Activated naive CD8-positive, alpha-beta T cell treated with anti-CD3 and anti-CD28 coated beads, Interleukin-2, amount 10 ng/mL, durations not matched to agents 7 days and 5 days (primary cell): ENCODE measurements at places on chromosomes 16 and 17. TPM values are rescaled to one million over a fixed set of nuclear protein-coding genes. Genes with fewer than 3 reads are reported as not detected.

Gene TBX6
- 3.0 TPM for total RNA-seq

Gene SSTR5
- total RNA-seq: not detected

Gene SLC52A1
- 1.4 TPM for total RNA-seq

Gene PIK3R6
- total RNA-seq: 15.8 TPM

Gene ABCA6
- total RNA-seq: 0.14 TPM

Gene TPPP3
- total RNA-seq: not detected

Gene CETP
- not detected for total RNA-seq

Gene RGS11
- not detected for total RNA-seq

Gene KREMEN2
- total RNA-seq: 0.36 TPM

- no peak for DNase-seq
Observed at GRCh38 chr16:46783800-46784199, 35.7 kb upstream of the MYLK3 start.

GRCh38 chr16:47065766-47066688, 77.7 kb downstream of the NETO2 start:
- DNase-seq: no peak

DNA sequence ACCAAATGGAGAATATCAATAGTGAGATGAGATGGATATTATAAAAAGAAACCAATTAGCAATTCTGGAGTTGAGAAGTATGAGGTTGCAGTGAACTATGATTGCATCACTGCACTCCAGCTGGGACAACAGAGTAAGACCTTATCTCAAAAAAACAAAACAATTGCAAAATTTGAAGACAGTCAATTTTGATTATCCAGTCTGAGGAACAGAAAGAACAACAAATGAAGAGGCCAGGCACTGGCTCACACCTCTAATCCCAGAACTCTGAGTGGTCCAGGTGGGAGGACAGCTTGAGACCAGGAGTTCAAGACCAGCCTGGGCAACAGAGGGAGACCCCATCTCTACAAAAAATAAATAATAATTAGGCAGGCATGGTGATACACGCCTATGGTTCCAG, 35.0 kb downstream of the USP32 start:
- DNase-seq: no peak

GRCh38 chr17:32492648-32493289, 6.0 kb downstream of the CDK5R1 start:
- DNase-seq: no peak

GRCh38 chr17:41777574-41778188, 8.8 kb downstream of the JUP start:
- no peak for DNase-seq

DNA sequence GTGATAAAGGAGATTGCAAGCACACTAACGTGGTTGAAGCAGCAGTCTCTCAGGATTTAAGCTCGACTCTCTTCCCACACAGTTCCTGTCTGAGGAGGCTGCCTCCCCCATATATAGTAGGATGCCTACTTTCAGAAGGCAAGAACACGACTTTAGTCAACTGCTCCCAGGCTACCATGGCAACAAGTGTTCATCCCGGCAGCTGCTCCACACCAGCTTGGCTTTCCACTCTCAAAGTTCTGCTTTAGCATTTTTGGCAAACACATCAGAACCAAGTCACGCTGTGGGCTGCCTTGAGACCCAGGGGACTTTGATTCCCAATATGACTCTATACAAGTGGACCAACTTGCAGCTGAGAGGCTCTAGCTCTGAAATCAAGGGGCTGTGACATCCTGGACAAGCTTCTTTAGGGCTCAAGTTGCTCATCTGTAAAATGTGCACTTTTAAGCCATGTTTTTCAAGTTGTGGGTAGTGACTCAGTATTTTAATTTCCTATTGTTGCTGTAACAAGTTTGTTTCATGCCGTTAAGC, 16.5 kb downstream of the ZP2 start:
- DNase-seq: no peak

DNA sequence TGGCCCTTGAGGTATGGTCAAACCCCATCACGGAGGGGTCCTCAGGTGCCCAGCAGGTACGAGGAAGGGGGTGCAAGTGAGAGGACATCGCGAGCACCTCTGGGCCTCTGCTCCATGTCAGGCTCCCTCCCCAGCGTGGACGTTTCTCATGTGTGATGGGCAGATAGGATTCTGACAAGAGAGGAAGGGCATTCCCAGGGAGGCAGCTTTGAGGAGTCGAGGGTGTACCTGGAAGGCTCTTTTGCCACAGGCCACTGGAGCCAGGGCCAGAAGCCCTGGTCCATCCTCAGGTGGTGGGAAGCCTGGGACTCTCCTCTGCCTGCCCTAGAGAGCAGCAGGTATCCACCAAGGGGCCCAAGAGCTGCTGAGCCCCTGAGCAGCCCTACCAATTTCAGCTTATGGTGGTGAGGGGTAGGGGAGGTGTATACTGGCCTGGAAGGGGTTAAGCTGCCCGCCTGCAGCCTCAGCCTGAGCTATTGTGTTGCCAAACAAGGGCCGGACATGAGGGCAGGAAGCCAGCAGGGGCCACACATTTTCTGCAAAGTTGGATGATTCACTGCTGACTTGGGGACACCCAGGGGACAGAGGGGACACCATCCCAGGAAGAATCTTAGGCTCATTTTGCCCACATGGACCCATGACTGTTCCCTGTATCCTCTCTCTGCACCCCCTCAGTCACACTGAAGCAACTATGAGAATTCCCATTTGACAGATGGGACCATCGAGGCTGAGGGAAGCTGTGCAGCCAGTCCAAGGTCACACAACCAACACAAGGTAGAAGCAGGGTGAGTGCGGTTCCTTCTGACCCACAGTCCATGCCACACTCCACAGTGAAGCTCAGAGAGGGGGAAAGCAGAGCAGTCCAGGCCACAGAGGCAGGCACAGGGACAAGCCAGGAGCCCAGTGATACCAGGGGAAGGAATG, 1.7 kb downstream of the CDH5 start:
- no peak for DNase-seq

- DNase-seq: no peak
Observed at GRCh38 chr16:54076006-54076504, 210.5 kb downstream of the IRX3 start.

DNA sequence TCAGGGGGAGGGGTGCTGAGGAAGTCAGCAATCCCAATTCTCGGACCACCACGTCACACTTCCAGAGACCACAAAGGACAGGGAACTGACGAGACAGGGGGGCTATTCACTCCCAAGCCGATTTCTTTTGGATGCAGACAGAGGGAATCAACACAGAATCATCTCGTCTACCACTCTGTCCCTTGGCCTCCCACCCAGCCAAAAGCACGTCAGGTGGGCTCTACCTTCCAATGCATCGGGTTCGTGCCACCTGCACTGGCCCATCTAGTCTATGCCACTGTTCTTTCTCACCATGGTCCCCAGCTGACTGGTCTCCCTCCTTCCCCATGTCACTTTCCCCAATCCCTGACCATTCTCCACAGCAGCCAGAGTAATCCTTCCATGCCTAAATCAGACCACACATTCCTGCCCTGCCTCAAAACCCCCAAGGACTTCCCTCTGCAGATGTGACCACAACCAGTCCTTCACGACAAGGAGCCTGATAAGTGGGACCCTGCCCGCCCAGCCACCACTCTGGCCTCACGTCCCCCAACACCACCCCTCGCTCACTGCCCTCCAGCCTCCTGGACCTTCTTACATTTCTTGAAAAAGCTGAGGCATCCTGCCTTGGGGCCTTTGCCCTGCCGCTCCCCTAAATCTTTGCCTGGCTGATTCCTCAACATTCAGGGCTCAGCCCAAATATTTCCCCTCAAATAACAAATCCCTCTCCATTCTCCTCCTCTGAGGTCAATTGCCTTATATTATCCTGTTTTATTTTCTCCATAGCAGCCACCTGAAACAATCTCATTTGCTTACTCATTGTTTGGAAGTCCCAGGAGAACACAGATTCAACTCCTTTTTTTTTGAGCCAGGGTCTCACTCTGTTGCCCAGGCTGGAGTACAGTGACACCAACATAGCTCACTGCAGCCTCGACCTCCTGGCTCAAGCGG, 70.4 kb downstream of the IL21R start:
- DNase-seq: no peak

DNA sequence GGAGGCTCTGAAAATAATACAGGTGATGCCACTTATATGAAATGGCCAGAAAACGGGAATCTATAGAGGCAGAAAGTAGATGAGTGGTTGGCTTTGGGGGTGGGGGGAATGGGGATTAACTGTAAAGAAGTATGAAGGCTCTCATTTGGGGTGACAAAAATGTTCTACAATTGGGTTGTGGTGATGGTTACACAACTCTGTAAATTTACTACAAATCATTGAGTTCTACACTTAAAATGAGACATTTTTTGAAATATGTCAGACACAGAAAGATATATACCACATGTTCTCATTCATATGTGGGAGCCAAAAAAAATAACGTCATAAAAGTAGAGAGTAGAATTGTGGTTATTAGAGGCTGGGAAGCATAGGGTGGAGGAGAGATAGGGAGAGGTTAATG, 25.7 kb downstream of the ARHGAP17 start:
- no peak for DNase-seq

DNA sequence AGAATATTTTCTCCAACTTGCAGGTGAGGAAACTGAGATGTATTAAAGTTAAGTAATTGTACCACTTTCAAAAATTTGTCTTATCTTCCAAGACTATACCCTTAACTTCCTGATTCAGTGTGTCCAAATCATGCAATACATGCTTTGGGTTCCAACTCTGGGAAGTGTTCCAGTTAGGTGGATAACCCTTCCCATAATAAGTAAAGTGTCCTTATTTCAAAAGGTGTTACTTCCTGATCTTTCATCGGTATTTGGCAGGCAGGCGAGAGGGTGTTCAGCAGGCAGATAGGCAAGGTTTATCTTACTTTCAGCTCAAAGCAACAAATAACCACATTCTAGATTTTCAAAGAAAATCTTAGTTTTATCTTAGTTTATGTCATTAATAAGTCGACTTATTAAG, 46.3 kb upstream of the ARHGAP44 start:
- DNase-seq: no peak

DNA sequence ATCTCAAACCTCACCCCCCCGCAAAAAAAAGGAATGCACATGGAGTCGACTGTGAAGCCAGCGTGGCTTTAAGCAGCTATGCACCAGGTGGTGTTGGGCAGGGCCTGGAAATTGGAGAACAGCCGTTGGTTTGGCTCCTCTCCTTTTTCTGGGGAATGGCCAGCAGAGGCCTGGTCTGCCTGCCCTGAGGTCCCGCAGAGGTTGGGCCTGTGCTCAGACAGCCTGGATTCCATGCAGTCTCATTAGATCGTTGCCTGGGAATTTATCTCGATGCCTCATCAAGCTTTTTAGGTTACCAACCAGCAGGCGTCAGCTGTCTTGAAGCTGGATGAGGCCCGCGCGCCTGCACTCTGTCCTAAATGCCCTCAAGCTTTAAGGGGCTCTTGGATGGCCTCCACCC, 9.8 kb downstream of the SLC12A3 start:
- DNase-seq: no peak

- DNase-seq: no peak
Observed at GRCh38 chr17:6654841-6655731, 3.5 kb downstream of the C17orf100 start.

GRCh38 chr17:29709866-29710519, 87.3 kb upstream of the CORO6 start:
- no peak for DNase-seq
